ENCODE measurements at places on chromosomes 4 and X.

DNA sequence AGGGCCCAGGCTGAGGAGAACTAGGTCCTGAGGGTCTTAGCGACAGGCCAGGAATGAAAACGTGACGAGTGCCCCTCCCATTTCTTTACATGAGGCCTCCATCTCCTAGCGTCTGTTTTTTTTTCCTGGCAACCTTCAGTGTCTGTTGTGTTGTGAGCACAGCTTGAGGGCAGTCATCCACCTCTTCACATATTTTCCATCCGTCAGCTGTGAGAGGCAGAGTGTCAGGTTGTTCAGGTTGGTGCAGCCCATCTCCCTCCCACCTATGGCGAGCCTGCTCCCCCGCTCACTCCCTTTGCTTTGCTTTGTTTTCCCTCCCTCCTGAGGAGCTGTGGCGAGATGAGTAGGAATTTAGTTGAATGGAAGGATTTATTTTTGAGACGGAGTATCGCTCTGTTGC, 51.7 kb upstream of the CHRNA9 start:
- DNase-seq = peak; percentile 58

- no peak for DNase-seq
These were observed 593 bp upstream of the JAKMIP1 start for GRCh38 chr4:6200922-6201362.

DNA sequence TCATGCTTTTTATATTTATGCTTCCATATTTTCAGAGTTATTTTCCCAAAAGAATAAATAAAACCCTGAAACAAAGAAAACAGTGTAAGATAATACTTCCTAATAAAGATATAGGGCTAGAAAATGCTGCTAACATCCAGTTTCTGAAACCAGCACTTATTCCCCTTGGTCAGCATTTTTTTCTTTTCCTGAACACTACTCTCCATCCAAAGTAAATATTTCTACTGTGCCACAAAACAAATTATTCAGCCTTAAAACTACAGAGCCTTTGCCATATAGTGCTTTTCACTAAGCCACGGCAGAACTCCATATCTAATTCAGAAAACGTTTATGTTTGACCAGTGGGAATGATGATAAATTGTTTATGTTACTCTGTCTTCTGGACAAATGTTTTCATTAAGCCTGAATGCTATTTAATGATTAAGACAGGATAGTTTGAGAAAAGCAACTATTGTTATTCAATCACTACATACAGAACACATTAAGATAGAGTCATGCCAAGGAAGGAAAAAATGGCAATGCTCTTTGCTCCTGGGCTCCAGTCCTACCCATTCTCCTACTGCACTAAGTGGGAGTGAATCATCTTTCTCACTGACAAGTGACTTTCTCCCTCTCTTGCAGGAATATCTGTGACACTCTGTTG, 723.9 kb downstream of the FAT4 start:
- DNase-seq = no peak

- DNase-seq = no peak
These were observed 10.8 kb downstream of the PDLIM5 start for GRCh38 chr4:94462572-94462971.

DNA sequence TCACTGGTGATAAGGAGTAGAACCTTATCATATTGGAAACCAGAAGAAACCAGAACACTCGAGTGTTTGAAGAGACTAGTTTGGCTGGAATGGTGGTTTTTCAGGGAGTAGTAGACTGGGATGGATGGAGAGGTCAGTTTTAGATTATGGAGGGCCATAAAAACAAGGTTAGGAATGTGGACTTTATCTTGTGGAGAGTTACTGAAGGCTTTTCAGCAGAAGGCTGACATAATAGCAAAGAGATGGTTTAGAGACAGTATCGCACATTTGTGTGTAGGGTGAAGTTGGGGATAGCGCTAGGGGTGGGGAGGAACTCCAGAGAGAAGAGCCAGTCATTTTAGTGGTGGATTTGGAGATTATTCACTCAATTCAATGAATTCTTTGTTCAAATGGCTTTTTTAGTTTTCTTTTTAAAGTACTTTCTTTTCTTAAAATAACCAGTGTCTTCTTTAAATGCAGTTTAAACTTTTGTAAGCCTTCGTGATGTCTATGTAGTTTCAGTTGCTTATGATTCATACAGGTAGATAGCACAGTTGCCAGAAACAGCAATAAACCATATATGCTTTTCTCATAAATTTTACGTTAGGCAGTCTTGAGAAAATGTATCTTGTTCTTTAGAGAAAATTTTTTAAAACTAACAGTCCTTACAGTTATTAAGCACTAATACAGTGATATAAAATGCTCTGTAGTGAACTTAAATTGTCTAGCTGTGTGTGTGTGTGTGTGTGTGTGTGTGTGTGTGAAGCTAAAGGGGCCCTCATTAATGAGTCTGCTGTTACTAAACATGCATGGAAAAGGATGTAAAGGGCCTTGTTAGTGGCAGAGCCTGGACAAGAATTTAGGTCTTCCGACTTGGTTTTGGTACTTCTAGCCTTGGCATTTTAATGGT, 3.8 kb downstream of the ARHGAP10 start:
- DNase-seq = no peak

- no peak for DNase-seq
These were observed 355.5 kb downstream of the FBXW7 start for GRCh38 chr4:152180369-152180768.

DNA sequence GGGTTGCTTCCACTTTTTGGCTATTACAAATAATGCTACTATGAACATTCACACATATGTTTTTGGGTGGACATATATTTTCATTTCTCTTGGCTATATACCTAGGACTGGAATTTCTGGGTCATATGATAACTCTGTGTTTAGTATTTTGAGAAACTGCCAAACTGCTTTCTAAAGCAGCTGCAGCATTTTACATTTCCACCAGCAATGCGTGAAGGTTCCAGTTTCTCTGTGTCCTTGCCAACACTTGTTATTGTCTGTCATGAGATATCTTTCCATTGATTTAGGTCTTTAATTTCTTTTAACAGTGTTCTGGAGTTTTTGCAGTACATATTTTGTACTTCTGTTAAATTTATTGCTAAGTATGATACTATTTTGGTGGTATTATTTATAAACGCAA, 48.3 kb downstream of the CLCN5 start:
- DNase-seq = no peak

- no peak for DNase-seq
These were observed 99.8 kb downstream of the ANXA3 start for GRCh38 chr4:78651250-78651860.

- peak; percentile 71 for DNase-seq
These were observed 528 bp upstream of the SNCA start for GRCh38 chr4:89837385-89837992.

DNA sequence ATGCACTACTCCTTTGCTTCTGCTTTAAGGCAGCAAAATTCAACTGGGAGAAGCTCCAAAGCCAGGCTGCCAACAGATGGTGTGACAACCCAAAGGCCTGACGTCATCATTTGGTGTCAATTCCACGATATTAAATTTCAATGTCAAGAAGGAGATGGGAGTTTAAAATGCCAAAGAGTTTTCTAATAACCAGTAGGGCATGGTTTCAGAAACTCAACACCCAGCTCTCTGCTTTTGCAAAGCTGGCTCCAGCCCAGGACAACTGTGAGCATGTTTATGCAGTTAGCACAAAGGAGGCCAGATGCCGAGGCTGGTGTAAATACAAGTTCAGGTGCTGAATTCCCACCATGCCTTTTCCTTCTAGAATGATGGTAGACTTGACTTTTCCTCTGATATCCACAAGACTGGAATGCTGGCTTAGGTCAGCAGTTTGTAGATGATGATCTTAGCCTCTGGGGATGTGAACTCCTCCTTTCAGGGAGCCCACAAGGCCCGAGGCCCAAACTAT, 67.3 kb downstream of the AFAP1 start:
- no peak for DNase-seq

DNA sequence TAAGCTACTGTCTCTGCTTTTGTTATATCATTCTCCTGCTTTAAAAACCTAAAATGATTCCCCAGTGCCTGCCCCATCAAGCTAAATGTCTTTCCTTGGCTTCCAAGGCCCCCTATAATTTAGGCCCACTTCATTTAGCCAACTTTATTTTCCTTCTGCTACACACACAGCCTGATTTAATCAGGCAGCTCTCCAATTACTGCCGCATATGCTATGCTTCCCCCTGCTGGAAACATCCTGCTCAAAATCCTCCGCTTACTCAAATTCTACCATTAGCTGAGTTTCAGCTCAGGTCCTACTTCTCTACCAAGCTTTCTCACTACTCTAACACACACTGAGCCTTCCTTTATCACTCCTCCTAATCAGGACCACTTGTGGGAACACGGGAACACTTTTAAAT, 17.0 kb downstream of the LAMP2 start:
- DNase-seq = peak; percentile 31

- DNase-seq = no peak
These were observed 35.4 kb upstream of the CRMP1 start for GRCh38 chr4:5928274-5928673.

DNA sequence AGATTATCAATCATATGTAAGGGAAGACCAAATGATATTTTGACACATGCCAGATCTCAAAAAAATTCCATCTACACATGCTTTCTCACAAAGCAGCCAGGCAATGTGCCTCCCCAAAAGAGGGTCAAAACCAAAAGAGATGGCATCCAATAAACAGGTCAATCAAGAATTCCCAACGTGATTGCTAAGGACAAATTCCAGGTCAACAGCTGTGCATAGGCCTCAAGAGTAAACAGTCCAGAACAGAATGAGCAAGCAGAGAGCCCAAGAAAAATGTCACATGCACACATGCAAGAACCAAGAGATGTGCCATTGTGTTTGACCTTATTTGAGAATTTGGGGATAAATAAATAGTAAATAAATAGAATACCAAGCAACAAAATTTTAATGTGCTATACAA, 136.7 kb downstream of the APBB2 start:
- DNase-seq = no peak

- no peak for DNase-seq
These were observed 78.0 kb downstream of the PHOX2B start for GRCh38 chr4:41670530-41670929.

DNA sequence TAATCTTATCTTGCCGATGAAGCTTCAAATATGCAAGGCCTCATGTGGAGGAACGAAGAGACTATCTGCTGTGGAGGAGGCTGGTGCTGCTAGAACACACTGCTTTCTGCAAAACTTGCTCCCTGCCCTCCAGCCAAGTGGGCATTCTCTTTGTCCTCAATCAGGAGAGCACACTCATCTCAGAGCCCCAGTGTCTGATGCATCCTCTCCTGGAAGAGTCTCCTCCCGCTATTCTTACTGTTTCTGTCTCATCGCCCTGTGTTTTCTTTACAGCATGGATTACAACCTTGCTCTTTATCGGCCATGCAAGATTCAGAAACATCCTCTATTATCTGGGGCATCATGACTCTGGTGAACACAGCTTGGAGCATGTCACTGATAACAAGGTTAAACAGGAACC, 68.2 kb upstream of the MTNR1A start:
- no peak for DNase-seq

- DNase-seq = peak; percentile 77
These were observed 14.5 kb downstream of the L1CAM start for GRCh38 chrX:153871451-153871850.

GRCh38 chr4:4492161-4492847, 49.5 kb downstream of the STX18 start:
- no peak for DNase-seq

DNA sequence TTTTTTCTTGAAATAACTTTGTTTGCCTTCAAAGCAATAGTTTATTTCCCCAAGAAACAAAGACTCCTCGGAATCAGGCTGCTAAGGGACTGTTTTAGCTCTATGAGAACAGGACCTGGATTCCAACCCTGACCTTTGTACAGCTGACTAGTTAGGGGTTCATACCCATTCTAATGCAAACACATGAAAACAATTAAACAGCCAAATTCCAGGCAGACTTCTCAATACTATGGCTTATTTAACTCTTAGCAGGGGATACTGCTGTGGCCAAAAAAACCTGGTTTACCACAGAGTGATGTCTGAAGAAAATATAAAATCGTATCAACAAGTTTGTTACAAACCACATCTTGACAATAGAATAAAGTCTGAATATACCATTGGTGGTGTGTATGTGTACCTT, 129.6 kb upstream of the INTU start:
- peak; percentile 8 for DNase-seq

GRCh38 chr4:122716825-122717448, 15.6 kb upstream of the BBS12 start:
- DNase-seq = peak; percentile 68

DNA sequence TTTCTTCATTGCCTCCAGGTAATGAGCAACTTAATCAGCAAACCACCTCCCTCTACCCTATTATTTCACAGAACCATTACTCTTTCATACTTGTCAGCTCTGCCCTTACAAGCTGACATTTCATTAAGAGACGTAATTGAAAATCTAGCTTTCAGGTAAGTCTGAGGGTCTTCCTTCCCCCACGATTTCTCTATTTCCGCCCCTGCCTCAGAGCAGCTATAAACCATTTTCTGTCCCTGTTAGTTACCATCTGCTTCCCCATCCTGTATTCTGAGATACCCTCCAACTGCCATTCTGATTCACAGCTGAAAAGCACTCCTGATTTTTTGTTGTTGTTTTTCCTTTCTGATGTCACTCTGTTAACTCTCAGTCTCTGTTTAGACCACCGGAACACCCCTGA, 37.1 kb downstream of the SH3RF1 start:
- DNase-seq = no peak

GRCh38 chr4:125486351-125486750, 171.6 kb downstream of the FAT4 start:
- no peak for DNase-seq

DNA sequence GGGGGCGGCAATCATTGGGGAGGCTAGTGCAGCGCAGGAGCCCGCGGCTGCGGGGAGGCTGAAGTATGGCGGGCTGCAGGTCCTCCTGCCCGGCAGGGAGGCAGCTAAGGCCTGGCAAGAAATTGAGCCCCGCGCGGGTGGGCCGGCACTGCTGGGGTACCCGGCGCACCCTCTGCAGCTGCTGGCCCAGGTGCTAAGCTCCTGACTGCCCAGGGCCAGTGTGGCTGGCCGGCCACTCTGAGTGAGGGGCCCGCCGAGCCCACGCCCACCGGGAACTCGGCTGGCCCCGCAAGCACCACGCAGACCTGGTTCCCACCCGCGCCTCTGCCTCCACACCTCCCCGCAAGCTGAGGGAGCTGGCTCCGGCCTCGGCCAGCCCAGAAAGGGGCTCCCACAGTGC, 94.9 kb downstream of the SLC39A8 start:
- no peak for DNase-seq

DNA sequence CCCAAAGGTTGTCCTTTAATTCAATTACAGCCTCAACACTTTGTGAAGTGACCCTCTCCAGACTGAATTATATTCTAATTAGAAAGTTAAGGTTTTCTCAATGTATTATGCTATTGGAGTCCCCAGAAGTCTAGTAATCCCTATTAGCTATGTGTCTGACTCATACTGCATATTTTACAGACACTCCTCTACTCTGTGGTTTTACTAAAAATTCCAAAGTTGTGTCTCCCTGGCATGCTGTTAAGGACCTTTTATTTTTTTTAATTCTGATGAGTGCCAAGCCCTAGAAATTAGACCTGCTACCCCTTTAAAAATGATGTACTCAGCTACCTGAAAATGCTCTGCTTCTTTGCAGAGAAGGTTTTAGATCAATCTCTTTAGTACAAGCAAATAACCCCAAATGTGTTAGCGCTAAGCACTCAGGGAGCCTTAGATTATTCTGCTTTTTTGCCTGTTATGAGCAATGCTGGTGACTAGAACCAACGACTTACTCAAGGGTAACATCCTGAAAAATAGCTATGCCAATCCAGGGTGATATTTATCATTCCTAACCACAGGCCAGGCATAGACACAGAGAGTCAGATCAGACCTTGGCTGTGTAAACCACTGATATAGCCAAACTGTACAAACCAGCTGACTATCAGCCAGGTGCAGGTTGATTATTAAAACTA, 26.1 kb upstream of the CXCL13 start:
- no peak for DNase-seq

GRCh38 chrX:34365471-34365870, 233.4 kb upstream of the FAM47A start:
- DNase-seq = no peak

- peak; percentile 69 for DNase-seq
These were observed 113.2 kb upstream of the PPP2R3B start for GRCh38 chrX:499870-500364.
